ENCODE measurements at places on chromosomes 3 and 15. TPM values are rescaled to one million over a fixed set of nuclear protein-coding genes. Genes with fewer than 3 reads are reported as not detected.

The TLR9 gene
- total RNA-seq, result under 0.01 TPM

The PLA1A gene
- 0.83 TPM for total RNA-seq

The GP9 gene
- not detected for total RNA-seq

The ADGRG7 gene
- not detected for total RNA-seq

The PLXNB1 gene
- 24.6 TPM for total RNA-seq

The PPP2R3A gene
- total RNA-seq, result 7.0 TPM

The EPHA3 gene
- 5.7 TPM for total RNA-seq

The LRTM1 gene
- total RNA-seq, result not detected

The THSD4 gene
- total RNA-seq, result 33.8 TPM

The TEX55 gene
- not detected for total RNA-seq

Data from smooth muscle cell of bladder (primary cell).